ENCODE measurements at places on chromosomes 1 and 21. TPM values are rescaled to one million over a fixed set of nuclear protein-coding genes. Genes with fewer than 3 reads are reported as not detected.

- DNase-seq: peak; percentile 75
Measured at GRCh38 chr21:35927262-35927661, 133.1 kb downstream of the SETD4 start.

- no peak for DNase-seq
Measured at GRCh38 chr1:62318756-62319544, at the start of gene KANK4. Gene KANK4, minus strand, starts transcription at chr1:62319434. Its CDS starts 37,870 bp downstream, at chr1:62281564.

- no peak for DNase-seq
Measured at GRCh38 chr1:240343045-240343444, 251.4 kb downstream of the FMN2 start.

DNA sequence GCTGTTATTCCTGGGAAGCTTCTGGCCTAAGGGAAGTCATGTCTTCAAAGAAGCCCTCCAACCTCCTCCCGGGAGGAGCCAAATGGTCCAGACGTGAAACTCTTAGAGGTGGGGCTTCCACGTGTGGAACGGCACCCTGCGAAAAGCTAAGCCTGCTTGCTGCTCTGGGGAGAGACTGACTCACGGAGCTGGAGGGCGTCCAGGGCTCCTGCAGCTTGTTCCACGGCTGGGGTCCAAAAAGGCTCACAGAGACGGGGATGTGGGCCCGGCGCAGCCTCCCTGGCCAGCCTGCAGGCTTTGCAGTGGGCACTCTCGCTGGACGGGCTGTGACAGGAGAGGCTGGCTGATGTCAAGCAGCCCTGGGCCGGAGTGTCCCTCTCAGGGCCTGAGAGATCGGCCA lies 105.1 kb downstream of the COLGALT2 start:
- peak; percentile 50 for DNase-seq

GRCh38 chr21:43626390-43626789 lies 32.9 kb downstream of the HSF2BP start:
- DNase-seq: no peak

- no peak for DNase-seq
Measured at GRCh38 chr1:187010571-187011309, 182.0 kb downstream of the PLA2G4A start.

- DNase-seq: no peak
Measured at GRCh38 chr1:20854529-20854928, 67.4 kb upstream of the HP1BP3 start.

DNA sequence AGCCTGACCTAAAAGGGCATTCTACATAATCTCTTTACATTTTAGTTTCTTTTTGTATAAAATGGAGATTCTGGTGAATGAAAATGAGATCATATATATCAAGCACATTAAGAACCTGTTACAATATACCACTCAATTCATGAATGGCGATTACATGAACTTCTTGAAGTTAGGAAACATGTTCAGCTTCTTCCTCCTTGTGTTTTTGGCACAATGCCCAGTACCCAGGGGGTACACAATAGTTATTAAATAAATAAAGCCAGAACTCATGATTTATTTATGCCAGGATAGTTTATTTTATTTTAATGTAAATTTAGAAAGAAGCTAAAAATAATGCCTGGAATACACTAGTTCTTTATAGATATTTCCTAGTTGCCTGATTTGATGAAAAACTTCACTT lies 186.0 kb upstream of the PTGFR start:
- no peak for DNase-seq

DNA sequence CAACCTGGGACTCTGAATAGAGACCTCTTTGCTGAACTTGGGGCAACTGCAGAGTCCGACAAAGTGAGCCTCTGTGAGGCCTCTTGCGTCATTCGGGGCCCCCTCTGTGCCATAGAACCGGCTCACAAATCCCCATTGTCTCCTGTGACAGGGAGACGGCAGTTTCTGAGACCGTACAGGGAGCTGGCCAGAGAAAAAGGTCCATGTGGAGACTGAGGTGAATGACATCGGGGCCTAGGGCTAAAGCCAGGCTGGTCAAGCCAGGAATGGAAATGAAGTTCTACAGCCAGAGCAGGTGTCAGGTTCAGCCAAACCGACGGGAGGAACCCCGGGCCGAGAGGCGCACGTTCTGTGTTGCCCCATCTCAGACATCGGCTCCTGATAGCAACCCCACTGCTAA lies 37.1 kb upstream of the TRIM67 start:
- DNase-seq: no peak

DNA sequence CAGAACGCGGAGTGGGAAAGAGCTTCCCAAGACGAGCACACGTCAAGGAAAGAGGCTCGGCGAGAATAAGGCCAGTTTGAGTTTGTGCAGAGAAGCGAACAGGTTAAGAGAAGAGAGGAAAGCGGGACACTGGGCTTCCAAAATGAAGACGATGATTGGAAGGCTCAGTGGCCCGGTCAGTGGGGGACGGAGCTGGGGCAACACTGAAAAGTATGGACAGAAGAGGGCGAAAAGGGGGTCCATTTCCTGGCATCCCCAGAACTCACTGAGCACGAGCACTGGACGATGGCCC lies 258 bp downstream of the CCT3 start:
- no peak for DNase-seq

- DNase-seq: no peak
Measured at GRCh38 chr1:164834641-164835040, 275.7 kb downstream of the PBX1 start.

- no peak for DNase-seq
Measured at GRCh38 chr1:53291574-53291973, 36.3 kb downstream of the LRP8 start.

GRCh38 chr1:246497331-246497915 lies 9.7 kb downstream of the SMYD3 start:
- DNase-seq: peak; percentile 76

DNA sequence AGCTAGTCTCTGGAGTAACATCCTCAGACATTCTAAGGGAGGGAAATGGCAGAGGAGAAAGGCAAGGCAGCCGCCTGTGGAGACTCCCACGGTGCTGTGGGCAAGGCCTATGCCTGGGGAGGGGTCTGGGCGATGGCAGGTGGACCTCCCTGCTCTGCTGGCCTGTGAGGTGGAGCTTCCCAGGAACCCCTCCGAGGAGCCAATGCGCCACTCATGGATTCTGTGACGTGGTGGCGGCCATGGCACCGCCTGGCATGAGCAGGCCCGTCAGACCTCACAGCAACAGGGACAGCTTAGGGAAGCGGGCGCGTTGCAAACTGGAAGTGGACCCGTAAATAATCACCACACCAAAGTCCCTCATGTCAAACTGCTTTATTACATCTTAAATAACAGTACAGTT lies 6.7 kb upstream of the NADK start:
- no peak for DNase-seq

Gene CFAP74
- not detected for total RNA-seq

Gene GNPAT
- total RNA-seq: 86.0 TPM

Gene SEC16B
- 1.8 TPM for total RNA-seq
